Prostate gland (tissue), 2 donors: ENCODE measurements at places on chromosomes 13 and 19.

DNA sequence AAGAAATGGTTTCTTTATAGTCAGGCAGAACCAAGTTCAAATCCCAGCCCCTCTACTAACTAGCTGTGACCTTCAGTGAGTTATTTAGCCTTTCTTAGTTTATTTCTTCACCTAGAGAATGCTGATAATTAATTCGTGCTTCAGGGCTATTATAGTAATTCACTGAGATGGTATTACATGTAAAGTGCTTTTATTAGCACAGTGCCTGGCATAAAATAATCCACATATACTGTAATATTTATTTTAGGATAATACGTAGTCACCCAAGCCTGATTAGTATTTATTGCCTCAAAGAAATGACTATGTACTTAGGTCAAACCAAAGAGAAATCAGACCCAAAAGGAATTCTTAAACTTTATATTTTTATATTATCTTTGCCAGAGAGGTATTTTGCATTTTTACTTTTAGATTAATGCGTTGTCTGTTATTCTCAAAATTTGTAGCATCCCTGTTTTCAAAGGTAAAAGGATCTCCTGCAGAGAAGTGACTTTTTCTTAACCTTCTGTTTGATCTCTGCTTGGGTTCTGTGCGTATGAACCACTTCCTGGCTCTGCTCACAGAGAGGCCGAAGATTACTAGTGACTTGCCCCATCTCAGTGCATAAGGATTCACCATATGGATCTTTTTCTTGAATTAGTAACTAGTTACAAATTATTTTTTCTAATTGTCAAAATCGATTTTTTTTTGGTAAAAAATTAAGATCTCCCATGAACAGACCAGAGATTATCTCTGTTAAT is 19.7 kb downstream of the UBAC2 start:
- DNase-seq: no peak

GRCh38 chr13:43805071-43805468 is 18.3 kb upstream of the ENOX1 start:
- peak; percentile 15 for DNase-seq

- DNase-seq: peak; percentile 6
Measured at GRCh38 chr13:53254500-53254899, 225.9 kb downstream of the OLFM4 start.

DNA sequence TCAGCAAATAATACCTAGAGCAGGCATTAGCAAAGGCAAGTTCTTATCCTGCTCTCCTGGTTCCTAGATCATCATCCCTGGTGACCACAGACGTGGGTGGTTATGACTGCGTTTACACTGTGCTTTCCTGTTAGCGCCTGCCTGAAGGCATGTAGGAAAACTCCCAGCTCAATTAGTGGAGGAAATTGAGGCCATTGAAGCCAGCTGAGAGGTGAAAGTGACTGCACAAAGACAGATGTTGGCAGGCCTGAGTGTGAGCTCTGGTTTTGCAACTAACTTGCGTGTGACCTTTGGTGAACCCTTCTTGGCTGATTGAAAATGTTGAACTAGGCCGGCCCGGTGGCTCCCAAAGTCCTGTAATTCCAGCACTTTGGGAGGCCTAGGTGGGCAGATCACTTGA is 17.5 kb upstream of the NWD1 start:
- DNase-seq: no peak

DNA sequence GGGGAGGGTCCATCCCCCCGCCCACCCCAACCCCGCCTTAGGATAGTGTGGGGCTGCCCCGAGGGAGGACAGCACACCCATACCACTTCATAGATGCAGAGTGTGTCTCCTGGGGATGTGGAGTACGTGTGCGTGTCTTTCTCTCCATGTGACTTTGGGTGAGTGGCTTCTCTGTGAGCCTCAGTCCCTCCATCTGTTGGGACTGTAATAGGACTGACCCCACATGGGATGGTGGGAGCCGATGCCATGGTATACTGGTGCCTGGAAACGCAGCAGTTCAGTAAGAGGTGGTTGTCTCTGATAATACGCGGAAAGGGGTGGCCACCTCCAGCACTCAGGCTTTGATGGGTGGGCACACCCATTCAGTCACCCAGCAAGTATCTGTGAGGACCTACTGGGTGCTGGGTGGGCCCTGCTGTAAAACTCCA is 816 bp upstream of the PRKD2 start:
- no peak for DNase-seq

DNA sequence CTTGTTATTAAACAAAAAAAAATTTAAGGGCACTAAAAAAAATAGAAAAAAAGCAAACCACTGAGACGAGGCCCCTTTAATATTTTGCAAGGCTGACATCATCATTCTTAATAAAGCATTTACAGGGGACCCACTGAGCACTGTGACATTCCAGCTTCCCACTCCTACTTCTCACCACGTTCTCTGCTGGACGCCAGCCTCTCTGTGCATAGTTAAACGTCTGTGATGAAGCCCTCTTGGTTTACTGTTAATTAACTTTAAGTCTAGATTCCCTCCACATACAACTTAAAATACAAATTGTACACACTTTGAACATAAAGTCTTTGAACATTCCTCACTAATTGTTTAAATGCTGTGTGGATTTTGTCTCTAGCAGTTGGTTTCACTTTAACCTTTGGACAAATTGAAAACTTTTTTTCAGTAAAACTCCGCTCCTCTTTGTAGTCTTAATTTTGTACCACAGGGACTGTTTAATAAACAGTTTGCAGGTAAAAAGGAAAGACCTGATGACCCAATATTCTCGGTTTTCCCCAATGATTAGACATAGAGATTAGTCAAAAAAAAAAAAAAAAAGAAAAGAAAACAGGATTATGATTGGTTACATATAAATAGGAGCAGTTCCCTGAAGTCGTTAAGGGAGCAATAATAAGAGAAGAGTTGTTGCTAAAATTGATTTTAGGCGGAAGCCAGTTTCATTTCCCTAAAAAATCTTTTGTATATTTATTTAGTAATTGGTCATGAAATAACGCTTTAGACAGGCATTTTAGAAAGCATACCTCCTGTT is 219.8 kb downstream of the MZT1 start:
- DNase-seq: no peak

DNA sequence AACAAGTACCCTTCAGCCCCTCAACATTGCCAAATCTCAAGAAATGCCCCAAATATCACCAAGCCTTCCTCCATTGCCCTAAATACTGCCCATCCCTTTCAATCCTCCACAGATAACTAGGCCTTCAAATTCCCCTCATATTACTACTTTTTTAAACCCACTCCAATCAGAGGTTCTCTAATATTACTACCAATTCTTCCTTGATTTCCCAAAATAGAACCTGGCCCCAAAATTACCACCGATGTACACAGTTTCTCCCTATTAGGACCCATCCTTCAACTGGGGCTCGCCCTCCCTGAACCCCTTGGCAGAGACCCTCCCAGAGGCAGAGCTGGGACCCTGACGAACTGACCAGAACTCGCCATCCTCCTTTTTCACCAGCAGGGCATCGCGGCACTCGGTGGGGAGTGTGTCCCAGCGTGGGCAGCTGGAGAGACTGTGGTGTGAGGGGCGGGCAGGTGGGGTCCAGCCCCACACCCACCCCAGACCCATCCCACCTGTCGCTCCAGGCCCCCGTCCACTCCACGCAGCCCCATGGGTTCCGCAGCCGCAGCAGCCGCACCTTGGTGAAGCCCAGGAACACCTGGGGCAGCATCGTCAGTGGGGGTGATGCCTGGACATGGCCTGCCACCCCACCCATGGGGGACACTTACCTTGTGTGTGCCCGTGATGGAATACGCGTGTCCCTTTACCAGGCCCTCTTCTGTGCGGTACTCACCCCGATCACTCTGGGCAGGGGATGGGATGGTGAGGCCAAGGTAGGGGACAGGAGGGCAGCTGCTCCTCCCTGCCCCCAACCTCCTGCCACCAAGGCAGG is 6.1 kb downstream of the CAPN12 start:
- no peak for DNase-seq

DNA sequence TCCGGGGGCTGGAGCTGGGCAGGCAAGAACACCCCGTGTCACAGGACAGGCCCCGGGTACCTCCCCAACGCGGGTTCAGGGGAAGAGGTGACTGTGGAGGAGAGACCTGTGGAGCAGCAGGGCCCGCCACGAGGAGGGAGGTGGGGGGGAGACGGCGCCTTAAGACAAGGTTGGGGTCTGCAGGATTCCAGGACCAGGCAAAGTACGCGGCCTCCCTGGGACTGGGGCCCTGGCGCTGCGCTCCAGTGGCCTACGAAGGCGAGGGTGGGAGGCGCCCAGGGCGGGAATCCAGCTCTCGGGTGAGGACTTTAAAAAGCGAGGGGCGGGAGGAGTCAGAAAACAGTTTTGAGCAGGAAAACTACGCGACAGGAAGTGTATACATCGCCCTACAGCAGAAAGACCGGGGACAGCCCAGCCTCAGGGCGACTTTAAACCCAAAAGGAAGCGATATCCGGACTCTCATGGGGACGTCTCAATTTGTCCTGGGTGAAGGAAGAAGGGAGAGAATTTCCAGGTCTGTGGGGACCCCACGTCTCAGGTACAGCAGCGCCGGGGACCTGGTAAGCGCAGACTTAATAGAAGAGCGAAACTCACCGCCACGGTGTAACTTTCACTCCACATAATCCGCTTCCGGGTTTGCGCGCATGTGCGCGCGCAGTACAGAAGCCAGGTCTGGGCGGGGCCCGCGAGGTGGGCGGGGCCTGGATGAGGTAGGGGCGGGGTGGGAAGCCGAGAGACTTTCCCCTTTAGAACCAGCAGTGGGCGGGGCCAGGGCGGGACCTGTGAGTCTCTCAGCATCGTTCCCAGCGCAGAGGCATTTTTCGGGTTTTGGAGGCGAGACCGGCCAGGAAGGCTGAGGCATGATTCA is at the start of gene ZNF83:
Gene ZNF83 (minus strand): TSS at position 638 of the 868 bp plus-strand sequence.
- peak; percentile 98 for DNase-seq

DNA sequence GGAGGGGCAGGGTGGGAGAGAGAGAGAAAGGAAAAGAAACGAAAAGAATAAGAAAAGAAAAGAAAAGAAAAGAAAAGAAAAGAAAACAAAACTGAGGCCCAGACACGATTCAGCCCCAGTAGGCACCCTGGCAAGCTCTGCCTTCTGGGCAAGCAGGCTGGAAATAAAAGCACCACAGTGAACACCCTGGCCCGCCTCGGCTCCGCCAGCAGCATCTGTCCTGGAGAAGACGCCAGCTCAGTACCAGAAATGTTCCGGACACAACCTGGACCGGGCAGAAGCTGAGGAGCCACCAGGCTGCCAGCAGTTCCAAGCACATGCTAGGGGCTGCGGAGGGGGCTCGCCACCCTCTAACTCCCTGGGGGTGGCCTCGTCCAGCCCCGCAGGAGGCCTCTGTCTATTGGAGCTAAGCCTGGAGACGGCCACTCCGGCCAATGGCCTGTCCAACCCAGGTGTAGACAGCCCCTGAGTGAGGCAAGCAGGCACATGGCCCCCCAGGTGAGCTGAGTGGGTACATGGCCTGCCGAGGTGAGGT is 11.4 kb upstream of the CPAMD8 start:
- DNase-seq: no peak

- DNase-seq: peak; percentile 61
Measured at GRCh38 chr19:15672580-15673175, at the start of gene CYP4F12. Gene CYP4F12, plus strand, starts transcription at chr19:15673087. Its CDS starts 443 bp downstream, at chr19:15673530.

DNA sequence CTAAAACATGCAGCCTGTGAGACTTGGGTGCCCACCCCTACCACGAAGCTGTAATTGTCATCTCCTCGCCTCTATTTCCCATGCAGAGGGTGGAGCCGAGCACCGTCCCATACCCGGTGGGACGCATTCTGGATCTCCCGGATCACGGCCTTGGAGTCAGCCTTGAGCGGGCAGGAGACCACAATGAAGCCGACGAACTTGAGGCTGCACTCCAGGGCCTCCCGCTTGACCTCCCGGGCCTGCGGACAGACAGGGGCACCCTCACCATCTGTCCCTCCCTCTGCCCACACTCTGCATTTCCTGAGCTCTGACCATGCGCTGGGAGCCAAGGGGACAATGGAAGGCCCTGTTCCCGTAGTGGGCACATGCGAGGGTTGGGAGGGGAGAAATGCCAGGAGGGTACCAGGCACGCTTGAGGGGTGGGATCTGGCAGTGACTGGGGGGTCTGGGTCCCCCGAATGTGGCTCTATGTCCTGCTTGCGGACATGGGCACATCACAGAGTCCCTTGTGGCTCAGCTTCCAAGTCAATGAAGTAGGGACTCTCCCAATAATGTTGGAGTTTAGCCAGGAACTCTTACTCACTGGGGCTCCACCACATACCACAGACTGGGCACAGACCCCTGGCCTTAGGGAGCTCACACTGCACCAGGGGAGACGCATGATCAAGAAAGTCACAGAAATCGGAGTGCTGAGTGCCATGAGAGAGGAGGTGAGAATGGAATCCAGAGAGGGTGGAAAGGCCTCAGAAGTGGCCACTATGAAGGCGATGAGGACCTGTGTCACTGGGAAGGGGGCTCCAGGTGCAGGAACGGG is 9.2 kb upstream of the GMIP start:
- DNase-seq: no peak

- DNase-seq: no peak
Measured at GRCh38 chr13:30394751-30395191, 27.5 kb upstream of the UBE2L5 start.

DNA sequence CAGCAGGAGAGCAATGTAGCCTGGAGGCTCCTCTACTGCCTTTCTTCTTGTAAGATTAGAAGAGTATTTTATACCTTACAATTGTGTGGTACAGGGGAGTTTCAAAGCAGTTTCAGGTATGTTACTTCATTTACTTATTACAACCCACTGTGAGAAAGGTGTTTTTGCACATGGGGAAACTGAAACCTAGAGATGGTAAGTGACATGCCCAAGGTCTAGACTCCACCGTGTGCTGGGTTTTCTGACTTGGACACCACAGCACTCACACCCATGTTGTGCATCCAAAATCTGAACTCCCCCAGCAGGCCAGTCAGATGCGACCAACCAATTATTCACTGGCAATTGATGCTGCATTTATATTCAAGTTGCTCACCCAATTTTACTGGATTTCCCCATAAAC is 22.8 kb downstream of the ERICH6B start:
- DNase-seq: no peak
